ENCODE measurements at places on chromosomes 3 and 15.

- no peak for DNase-seq
These were observed 57.4 kb downstream of the BSN start for GRCh38 chr3:49611719-49612118.

- DNase-seq, result no peak
These were observed 63.7 kb downstream of the ATP8B4 start for GRCh38 chr15:50055332-50055731.

GRCh38 chr3:54967731-54968161, 39.9 kb upstream of the LRTM1 start:
- no peak for DNase-seq

DNA sequence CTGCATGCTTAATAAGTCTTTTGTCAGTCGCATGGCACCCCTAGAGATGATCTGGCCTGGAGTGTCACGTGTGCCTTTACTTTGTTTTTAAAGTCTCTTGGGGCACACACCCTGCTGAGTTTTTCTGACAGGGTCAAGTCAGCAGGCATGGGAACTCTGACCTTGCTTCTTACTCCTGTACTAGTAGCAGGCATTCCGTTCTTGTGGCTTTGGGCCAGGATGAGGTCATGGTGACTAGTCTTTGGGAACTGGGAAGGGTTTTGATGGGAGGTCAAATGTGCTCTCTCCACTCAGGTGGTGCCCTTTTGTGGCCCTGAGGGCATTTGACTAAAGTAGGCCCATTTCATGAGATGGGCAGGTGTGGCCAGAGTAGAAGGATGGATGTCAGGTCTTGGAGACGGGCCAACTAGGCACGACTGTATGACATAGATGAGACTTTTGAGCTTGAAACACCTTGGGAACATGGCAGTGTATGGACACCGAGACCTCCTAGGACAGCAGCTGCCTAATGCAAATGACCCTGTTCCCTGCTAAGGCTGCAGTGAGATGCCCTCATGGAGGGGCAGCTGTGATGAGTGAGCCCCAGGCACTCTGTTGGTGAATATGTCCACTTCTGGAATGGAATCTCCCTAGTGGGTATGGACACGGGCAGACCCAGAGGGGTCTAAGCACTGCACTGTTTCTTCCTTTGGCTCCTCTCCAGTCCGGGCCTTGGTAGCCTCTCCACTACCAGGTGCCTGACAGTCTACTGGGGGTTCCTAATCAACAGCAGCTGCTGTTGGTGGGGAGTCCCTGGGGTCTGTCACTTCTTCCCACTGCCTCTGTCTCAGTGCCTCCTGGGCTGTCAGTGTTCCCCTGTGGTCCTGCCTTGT, 16.4 kb downstream of the SRPRB start:
- DNase-seq, result no peak

- peak; percentile 5 for DNase-seq
These were observed 158.8 kb downstream of the KLF13 start for GRCh38 chr15:31485431-31485830.

DNA sequence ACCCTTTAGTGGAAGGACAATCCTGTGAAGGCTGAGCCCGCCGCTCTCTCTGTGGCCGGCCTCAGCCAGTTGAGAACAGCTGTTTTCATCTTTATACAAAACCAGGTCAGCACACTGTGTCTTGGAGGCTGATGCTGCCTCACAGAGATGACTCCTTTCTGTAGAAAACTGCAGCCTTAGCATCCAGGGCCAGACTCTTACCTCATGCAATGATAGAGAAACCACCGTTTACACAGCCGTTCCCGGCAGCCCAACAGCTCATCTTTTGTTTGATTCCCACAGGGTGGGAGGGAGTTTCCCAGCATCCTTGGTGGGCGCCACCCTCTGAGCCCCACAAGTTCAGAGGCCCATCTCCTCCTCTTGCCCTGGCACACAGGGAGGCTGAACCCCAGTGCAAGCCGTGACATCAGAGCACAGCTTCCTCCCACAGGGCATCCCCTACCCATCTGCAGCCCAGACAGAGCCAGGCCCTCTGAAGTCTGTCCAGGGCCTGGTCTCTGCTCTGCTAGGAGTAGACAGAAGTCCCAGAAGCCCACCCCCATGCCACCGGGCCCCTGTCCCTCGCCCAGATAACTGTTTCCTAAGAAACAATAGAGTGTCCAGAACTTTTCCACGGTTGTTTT, 105.0 kb downstream of the LRRK1 start:
- DNase-seq, result no peak

Measured in activated CD4-positive, alpha-beta T cell treated with anti-CD3 and anti-CD28 coated beads for 1 hour (primary cell).